Activated CD4-positive, alpha-beta T cell treated with anti-CD3 and anti-CD28 coated beads, Interleukin-2, amount 10 ng/mL, durations not matched to agents 7 days and 5 days (primary cell): ENCODE measurements at places on chromosomes 2 and 18. TPM values are rescaled to one million over a fixed set of nuclear protein-coding genes. Genes with fewer than 3 reads are reported as not detected.

DNA sequence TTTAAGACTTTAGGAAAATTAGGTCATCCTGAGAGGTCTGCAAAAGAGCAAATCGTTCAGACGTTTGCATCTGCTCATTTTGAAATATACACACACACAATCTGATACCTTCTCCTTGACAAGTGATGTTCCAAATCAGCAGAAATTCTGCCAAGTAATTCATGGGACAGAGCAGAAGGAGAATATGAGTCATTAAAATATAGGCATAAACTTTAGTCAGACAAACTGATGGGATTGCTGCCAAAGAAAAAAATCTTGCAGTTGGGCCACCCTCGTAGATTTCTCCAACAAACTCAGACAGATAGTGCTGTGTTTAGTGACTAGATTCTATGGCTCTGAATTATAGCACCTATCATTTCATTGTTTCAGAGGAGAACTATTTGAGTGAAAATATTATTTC is 336.3 kb downstream of the NYAP2 start:
- DNase-seq = no peak

- DNase-seq = no peak
Measured at GRCh38 chr2:50295596-50295995, 736.3 kb downstream of the NRXN1 start.

GRCh38 chr2:9234680-9235146 is 28.1 kb downstream of the ASAP2 start:
- no peak for DNase-seq

DNA sequence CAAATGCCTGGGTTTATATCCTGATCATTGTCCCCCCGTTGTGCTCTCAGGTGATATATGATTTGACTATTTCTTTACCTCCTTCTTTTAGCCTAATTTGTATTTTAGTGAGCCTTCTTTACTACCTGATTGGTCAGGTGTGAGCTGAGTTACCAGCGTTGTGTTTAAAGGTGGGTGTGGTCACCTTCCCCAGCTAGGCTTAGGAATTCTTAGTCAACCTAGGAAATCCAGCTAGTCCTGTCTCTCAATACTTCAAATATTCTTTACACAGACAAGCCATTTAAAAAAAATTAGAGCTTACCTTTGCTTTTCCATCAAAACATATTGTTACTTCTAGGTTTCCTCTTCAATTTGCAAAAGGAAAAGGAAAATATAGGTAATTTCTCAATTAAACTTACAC is 30.2 kb downstream of the KYNU start:
- no peak for DNase-seq

GRCh38 chr2:5749347-5749746 is 57.2 kb downstream of the SOX11 start:
- no peak for DNase-seq

ITGB6 gene
- not detected for total RNA-seq

CMPK2 gene
- total RNA-seq = 94.3 TPM

RNU2-63P gene
- 1.9 TPM for total RNA-seq
